ENCODE measurements at places on chromosomes 3 and 15. TPM values are rescaled to one million over a fixed set of nuclear protein-coding genes. Genes with fewer than 3 reads are reported as not detected.
A peak's percentile ranks its signal among the peaks of the same experiment; 100 is the strongest.

The ECE2 gene
- not detected for total RNA-seq

The CCR9 gene
- not detected for total RNA-seq

The CCDC54 gene
- not detected for total RNA-seq

The NANOGP8 gene
- not detected for total RNA-seq

The PRRT3 gene
- 13.5 TPM for total RNA-seq

The C3orf85 gene
- total RNA-seq: not detected

The PPM1L gene
- total RNA-seq: 2.7 TPM

The CYP8B1 gene
- total RNA-seq: not detected

The TGM4 gene
- not detected for total RNA-seq

The ESYT3 gene
- 0.17 TPM for total RNA-seq

GRCh38 chr3:65246561-65246960, 558.8 kb upstream of the ADAMTS9 start:
- H3K27me3 ChIP-seq: no peaks in the 10 kb centered on the region
- H3K36me3 ChIP-seq: no peaks in the 10 kb centered on the region
- H3K4me1 ChIP-seq: no peaks in the 10 kb centered on the region
- H3K27ac ChIP-seq: no peak overlapping the region
- no peak for DNase-seq
- no peak overlapping the region for H3K4me3 ChIP-seq

- peaks cover 10% of the 10 kb centered on the region for H3K27me3 ChIP-seq
- H3K27ac ChIP-seq: no peak overlapping the region
- no peak for DNase-seq
- no peaks in the 10 kb centered on the region for H3K4me1 ChIP-seq
Observed at GRCh38 chr3:151404316-151404715, 19.8 kb upstream of the P2RY12 start.

- no peak overlapping the region for H3K27ac ChIP-seq
- H3K27me3 ChIP-seq: no peaks in the 10 kb centered on the region
- no peaks in the 10 kb centered on the region for H3K4me1 ChIP-seq
- no peak overlapping the region for H3K4me3 ChIP-seq
- H3K36me3 ChIP-seq: no peaks in the 10 kb centered on the region
Observed at GRCh38 chr3:89000886-89001285, 106.5 kb upstream of the EPHA3 start.

GRCh38 chr3:183539811-183540210, 15.7 kb downstream of the KLHL6 start:
- H3K27ac ChIP-seq: no peak overlapping the region
- H3K27me3 ChIP-seq: no peaks in the 10 kb centered on the region
- no peak for DNase-seq
- H3K36me3 ChIP-seq: peaks cover 32% of the 10 kb centered on the region
- H3K4me1 ChIP-seq: peaks cover 67% of the 10 kb centered on the region
- no peak overlapping the region for H3K4me3 ChIP-seq

DNA sequence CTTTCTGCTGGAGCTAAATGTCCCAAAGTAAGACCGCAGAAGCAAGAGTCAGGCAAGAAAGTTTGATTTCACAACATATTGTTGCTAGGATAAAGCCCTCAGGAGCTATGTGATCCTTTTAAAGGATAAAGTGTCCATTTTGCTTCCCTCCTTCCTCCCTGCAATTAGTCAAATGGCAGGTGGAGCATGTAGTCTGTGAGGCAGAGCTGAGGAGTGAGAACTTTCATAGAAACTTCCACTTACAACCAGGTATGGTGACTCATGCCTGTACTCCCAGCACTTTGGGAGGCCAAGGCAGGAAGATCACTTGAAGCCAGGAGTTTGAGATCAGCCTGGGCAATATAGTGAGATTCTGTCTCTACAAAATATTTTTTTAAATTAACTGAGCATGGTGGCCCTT, 25.2 kb upstream of the RHCG start:
- DNase-seq: no peak
- peaks cover 1% of the 10 kb centered on the region for H3K4me1 ChIP-seq
- H3K27me3 ChIP-seq: peaks cover 11% of the 10 kb centered on the region
- H3K27ac ChIP-seq: no peak overlapping the region

GRCh38 chr15:65420975-65421359, 1.8 kb downstream of the IGDCC4 start:
- H3K4me1 ChIP-seq: peaks cover 13% of the 10 kb centered on the region
- no peak overlapping the region for H3K27ac ChIP-seq
- no peak for DNase-seq
- H3K4me3 ChIP-seq: no peak overlapping the region
- peaks cover 72% of the 10 kb centered on the region for H3K27me3 ChIP-seq

GRCh38 chr3:197135212-197135611, 105.6 kb upstream of the MELTF start:
- H3K36me3 ChIP-seq: peaks cover 57% of the 10 kb centered on the region
- peaks cover 4% of the 10 kb centered on the region for H3K4me1 ChIP-seq
- DNase-seq: no peak
- H3K27me3 ChIP-seq: no peaks in the 10 kb centered on the region
- H3K4me3 ChIP-seq: no peak overlapping the region

GRCh38 chr3:149770246-149770645, 18.0 kb upstream of the COMMD2 start:
- H3K27ac ChIP-seq: no peak overlapping the region
- H3K36me3 ChIP-seq: no peaks in the 10 kb centered on the region
- no peaks in the 10 kb centered on the region for H3K4me1 ChIP-seq
- no peak overlapping the region for H3K4me3 ChIP-seq

DNA sequence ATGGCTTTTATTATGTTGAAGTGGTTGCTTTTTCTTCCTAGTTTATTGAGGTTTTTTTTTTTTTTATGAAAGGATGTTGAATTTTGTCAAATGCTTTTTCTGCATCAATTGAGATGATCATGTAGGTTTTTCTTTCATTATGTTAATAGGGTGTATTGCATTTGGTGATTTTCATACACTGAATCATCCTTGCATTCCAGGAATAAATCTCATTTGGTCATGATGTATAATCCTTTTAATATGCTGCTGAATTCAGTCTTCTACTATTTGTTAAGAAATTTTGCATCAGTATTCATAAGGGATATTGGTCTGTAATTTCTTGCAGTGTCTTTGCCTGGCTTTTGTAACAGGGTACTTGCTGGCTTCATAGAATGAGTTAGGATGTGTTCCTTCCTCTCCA, 11.5 kb upstream of the CLRN1 start:
- no peak overlapping the region for H3K4me3 ChIP-seq
- DNase-seq: no peak
- H3K36me3 ChIP-seq: no peaks in the 10 kb centered on the region

GRCh38 chr15:20348900-20349773, 192.5 kb downstream of the GOLGA6L6 start:
- H3K27ac ChIP-seq: no peak overlapping the region
- H3K4me1 ChIP-seq: no peaks in the 10 kb centered on the region
- no peak overlapping the region for H3K4me3 ChIP-seq
- no peaks in the 10 kb centered on the region for H3K36me3 ChIP-seq
- no peaks in the 10 kb centered on the region for H3K27me3 ChIP-seq

GRCh38 chr15:67253101-67253500, 1.4 kb downstream of the AAGAB start:
- peaks cover 3% of the 10 kb centered on the region for H3K36me3 ChIP-seq
- H3K27me3 ChIP-seq: peaks cover 15% of the 10 kb centered on the region
- no peak for DNase-seq
- peak overlapping the region; percentile 99 for H3K4me3 ChIP-seq
- H3K27ac ChIP-seq: peak overlapping the region; percentile 98

GRCh38 chr3:73071952-73072351, 10.5 kb downstream of the EBLN2 start:
- no peaks in the 10 kb centered on the region for H3K27me3 ChIP-seq
- peaks cover 1% of the 10 kb centered on the region for H3K36me3 ChIP-seq
- DNase-seq: peak; percentile 50

DNA sequence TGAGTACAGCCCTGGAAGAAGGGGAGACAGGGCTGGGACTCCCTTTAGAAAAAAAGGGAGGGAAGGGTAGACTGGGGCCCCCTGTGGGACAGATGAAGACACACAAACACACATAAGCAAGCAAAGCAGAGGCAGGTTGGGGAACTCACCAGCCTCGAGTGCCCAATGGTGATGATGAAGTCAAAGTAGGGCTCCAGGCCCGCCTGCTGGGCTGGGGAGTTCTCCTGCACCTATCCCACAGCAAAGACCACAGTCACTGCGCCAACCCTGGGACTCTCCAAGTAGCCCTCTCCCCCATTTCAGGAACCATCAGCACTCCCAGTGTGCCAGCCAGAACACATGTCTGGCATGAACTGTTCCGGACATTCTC, 4.1 kb downstream of the GORASP1 start:
- H3K4me1 ChIP-seq: peaks cover 48% of the 10 kb centered on the region
- H3K4me3 ChIP-seq: no peak overlapping the region
- DNase-seq: no peak
- H3K27me3 ChIP-seq: no peaks in the 10 kb centered on the region
- H3K27ac ChIP-seq: no peak overlapping the region

GRCh38 chr3:129892857-129893580, 492 bp downstream of the TMCC1 start:
- no peaks in the 10 kb centered on the region for H3K27me3 ChIP-seq
- H3K27ac ChIP-seq: peak overlapping the region; percentile 86
- H3K4me1 ChIP-seq: peaks cover 41% of the 10 kb centered on the region
- DNase-seq: peak; percentile 93

GRCh38 chr3:148360051-148360450, 337.7 kb upstream of the AGTR1 start:
- no peak overlapping the region for H3K4me3 ChIP-seq
- no peak overlapping the region for H3K27ac ChIP-seq
- H3K27me3 ChIP-seq: no peaks in the 10 kb centered on the region
- no peaks in the 10 kb centered on the region for H3K4me1 ChIP-seq
- no peak for DNase-seq

DNA sequence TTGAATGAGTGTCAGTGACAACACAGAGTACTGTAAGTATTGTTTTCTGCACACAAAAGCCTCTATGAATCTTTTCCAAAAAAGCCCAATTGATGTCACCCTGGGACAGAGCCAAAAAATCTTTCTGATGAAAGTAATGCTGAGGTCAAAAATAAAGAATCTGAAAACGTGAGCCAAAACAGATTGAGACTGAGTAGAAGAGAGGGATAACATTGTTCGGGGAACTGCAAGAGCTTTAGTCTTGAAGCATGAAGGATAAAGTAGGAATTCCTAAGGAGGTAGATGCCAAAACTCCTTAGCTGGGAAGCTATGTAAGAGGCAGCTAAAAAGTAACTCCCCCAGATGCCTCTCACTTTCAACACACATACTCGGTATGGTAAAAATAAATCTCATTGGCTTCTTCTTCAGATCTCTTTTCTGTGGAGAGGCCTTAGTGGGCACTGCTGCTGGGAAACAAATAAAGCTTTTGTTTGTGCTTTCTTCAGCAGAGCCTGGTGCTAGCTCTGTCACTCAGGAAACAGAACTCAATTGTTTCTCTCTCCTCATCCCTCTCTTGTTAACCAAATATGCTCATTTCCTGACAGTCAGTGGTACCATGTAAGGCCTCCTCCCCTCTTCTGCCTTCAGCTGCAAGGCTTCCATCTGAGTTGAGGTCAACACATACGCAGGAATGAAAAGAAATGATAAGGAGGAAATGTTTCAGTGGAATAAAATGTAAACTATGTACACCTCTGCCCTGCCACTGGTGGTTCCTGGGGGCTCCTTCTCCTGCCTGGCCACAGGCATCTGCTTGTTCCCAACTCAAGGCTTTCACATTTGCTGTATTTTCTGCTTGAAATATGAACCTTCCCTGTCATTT, 58.1 kb downstream of the CD200 start:
- H3K4me3 ChIP-seq: peak overlapping the region; percentile 36
- no peaks in the 10 kb centered on the region for H3K27me3 ChIP-seq
- H3K36me3 ChIP-seq: peaks cover 5% of the 10 kb centered on the region
- peak; percentile 73 for DNase-seq
- H3K27ac ChIP-seq: peak overlapping the region; percentile 79
- peaks cover 44% of the 10 kb centered on the region for H3K4me1 ChIP-seq

DNA sequence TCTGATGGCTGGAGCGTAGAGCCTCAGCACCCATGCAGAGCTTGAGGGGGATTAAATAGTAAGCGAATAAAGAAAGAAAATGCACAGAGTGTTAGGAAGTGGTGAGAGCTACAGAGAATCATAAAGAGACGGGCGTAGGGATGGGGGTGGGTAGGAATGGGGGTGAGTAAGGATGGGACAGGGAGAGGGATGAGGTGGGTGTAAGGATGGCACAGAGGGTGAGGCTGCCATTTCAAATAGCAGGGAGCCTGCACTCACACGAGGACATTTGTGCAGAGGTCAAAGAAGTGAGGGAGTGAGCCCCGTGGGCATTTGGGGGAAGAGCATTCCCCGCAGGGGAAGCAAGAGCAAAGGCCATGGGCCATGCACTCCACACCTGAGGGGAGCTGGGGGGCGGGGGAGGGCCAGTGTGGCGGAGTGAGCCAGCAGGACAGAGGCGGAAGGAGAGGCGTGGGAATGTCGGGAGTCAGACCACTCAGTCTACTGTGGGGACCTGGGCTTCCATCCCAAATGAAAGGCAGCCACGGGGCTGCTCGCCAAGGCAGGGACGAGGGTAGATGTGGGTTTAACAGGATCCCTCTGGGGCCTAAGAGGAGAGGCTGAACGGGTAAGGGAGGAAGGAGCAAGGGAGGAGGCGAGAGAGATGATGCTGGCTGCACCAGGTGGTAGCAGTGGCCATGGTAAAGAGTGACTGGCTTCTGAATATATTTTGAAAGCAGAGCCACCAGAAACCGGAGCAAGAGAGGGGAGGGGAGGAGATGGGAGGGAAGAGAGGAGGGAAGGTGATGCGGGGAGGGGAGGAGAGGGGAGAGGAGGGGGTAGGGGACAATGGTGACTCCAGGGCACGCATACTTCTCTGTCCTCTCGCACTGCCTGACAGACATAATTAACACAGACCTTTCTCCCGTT, 35.2 kb upstream of the SLC6A6 start:
- no peak overlapping the region for H3K4me3 ChIP-seq
- H3K36me3 ChIP-seq: no peaks in the 10 kb centered on the region
- no peak for DNase-seq
- peaks cover 1% of the 10 kb centered on the region for H3K4me1 ChIP-seq
- H3K27ac ChIP-seq: no peak overlapping the region
- peaks cover 5% of the 10 kb centered on the region for H3K27me3 ChIP-seq

- no peak overlapping the region for H3K4me3 ChIP-seq
- no peak overlapping the region for H3K27ac ChIP-seq
- H3K4me1 ChIP-seq: no peaks in the 10 kb centered on the region
- H3K36me3 ChIP-seq: no peaks in the 10 kb centered on the region
- DNase-seq: no peak
- no peaks in the 10 kb centered on the region for H3K27me3 ChIP-seq
Observed at GRCh38 chr3:87575550-87575949, 299.2 kb upstream of the POU1F1 start.

DNA sequence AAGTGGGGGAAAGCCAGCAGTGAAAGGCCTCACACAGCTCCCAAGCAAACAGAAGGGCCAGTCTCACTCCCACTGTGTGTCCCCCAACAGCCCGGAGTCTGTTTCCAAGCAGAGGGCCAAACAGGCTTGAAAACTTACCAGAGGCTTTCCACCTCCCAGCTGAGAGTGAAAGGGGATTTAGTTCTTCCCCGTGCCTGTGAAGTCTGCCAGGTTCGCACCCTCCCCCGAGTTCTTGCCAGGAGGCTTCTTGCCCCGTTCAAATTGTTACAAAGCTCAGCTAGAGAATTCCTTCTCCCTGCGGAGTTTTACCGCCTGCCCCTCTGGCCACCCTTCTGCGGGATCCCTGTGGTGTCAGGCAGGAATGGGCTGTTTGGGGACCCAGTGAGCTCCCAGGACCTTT, 68.0 kb upstream of the WNT7A start:
- no peak for DNase-seq
- no peaks in the 10 kb centered on the region for H3K36me3 ChIP-seq
- no peaks in the 10 kb centered on the region for H3K27me3 ChIP-seq
- H3K27ac ChIP-seq: no peak overlapping the region
- no peak overlapping the region for H3K4me3 ChIP-seq
